ENCODE measurements at places on chromosomes 13 and 19.

- peak; percentile 83 for DNase-seq
Observed at GRCh38 chr13:40680659-40681323, 14.3 kb upstream of the FOXO1 start.

DNA sequence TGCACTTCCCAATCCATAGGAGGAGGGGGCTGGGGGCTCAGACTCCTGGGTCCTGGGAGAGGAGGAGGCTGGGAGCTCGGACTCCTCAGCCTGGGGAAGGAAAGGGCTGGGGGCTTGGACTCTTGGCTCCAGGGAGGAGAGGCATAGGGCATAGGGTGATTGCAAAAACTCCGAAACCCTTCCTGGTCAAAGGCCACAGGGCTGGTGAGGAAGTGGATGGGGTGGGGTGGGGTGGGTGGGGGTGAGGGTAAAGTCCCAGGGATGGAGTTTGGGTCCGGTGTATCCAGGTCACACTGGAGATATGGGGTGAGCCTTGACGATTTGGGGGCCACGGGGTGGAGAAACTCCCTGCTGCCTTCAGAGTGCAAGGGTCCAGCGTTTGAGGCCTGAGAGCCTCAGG is 2.8 kb downstream of the MYH14 start:
- DNase-seq, result no peak

- DNase-seq, result peak; percentile 74
Observed at GRCh38 chr19:44903602-44904425, 1.8 kb upstream of the APOE start.

DNA sequence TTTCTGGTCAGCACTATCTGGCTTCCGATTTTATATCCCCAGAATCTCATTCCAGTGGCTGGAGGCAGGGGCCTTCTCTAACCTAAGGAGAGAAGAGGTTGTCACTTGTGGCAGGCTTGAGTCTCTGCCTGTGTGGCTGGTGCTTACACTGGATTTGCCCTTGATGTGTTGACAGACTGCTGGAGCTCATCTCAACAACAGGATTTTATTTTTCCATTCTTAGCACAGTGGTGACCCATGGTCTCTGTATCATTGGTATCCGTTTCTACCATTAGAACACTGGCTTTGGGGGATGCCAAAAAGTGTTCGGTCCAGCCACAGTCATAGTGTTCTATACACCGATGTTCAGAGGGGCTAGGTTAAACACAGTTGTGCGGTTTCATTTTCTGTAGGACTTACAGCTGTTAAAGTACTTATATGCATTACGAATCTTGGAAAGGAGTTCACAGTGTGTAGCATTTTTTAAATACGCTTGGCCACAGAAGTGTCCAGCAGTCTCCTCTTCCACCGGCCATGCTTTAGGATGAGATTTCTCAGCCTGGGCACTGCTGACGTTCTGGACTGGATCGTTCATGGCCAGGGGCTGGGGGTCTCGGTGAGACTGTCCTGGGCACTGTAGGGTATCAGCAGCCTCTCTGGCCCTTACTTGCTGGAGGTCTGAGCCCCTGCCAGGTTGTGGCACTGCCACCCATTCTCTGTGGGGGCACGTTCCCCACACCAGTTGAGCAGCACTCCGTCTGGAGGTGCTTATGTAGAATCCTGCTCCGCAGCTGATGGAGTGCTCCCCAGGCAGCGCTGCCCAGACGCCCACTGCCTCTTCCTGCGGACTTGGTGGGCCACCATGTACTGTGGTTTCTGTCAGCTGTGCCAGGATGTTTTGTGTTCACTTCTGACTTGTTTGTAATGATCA is 41.4 kb upstream of the TEX29 start:
- DNase-seq, result no peak

GRCh38 chr13:34419755-34420154 is 522.3 kb upstream of the NBEA start:
- no peak for DNase-seq

DNA sequence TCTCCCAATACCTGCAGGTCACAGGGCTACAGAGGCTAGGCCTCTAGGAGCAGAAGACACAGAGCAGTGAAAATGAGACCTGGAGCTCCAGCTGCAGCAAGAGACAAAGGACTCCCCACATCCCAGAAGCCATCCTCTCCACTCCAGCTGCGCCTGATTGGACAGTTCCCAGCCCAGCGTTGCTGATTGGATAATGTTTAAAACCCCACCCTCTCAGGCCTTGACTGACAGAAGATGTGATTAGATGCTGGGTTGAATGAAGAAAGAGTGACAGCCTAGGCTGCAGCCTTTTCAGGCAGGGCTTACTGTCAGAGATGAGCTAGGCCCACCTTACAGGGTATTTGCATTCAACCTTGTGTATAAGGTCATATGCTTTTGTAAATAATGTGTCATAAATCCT is 59.4 kb downstream of the ZNF708 start:
- no peak for DNase-seq

GRCh38 chr19:4389511-4390016 is 10.8 kb downstream of the SH3GL1 start:
- DNase-seq, result no peak

DNA sequence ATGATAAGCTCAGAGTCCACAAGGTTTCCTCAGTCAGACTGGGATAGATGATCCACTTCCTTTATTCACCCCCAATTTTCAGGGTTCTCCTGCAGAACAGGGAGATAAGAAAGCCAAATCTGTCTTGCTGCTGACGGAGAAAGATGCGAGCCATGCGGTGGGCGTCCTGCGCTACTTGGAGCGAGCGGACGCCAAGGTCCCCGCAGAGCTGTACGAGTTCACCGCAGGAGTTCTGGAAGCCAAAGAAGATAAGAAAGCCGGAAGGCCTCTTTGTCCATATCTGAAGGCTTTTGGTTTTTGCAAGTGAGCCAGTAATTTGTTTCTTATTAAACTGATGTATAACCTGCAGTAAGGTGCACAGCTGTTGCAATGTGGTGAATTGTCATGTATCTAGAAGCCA is 66.7 kb downstream of the SLC7A9 start:
- no peak for DNase-seq

DNA sequence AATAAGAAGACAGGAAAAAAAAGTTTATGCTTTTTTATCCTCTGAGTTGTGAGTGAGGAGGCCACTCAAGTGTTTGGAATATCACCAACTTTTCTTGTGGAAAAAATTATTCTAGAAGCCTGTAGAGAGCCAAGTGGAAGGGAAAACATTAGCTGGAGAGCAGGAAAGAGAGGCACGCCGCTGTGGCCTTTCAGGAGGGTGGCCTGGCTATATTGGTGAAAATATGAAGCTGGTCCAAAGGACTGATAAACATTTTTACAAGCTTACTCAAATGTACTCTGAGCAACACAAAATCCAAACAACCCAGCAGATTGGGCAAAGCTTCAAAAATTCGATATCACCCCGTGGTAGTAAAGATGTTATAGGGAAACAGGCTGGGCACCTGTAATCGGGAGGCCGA is 2.3 kb upstream of the EIF3G start:
- no peak for DNase-seq

DNA sequence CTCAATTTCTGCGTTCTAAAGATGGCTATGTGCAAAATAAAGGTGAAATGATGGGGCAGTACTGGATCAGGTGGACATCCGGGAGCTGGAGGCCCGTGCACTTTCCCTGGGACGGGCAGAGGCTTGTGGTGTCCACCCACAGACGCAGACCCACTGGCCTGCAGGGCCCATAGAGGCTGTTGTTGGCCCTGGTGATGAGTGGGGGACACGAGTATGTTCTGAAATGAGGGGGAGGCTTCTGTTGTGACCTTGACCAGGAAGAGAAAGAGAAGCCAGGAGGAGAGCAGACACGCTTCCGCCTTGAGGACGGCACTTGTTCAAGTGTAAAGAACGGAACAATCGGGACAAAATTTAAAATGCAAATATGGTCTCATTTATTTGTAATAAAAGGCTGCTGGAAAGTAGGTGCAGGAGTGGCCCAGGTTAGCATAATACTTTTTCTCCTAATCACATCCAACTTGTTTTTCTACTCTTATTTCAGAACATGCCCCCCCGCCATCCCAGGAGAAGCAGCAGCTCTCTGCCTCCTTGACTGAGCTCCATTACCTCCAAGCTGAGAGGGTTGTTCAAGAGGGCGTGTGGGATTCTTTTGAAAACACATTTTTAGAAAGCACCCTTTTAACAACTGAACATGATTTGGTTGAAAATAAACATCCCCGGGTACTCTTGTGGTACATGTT is 27.1 kb downstream of the ATP11A start:
- DNase-seq, result no peak

DNA sequence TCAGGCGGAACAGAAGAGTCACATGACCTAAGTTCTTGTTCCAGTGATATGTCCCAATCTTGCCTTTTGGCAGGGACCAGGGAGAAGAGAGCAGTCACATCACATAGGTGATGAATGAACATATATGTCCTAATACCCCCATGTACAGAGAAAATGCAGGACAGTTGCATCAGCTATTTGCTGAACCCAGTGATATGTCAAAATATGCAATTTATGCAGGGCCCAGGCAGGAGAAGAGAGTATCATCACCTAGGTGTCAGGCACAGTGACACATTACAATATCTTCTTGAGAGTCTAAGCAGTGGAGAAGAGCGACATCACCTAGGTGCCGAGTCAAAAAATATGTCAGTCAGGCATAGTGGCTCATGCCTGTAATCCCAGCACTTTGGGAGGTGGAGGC is 139.9 kb downstream of the ZNF675 start:
- no peak for DNase-seq

- DNase-seq, result no peak
Observed at GRCh38 chr13:114046431-114046975, 72.6 kb upstream of the C13orf46 start.

GRCh38 chr19:2305452-2306280 is 2.3 kb downstream of the LINGO3 start:
- DNase-seq, result no peak

GRCh38 chr13:91014696-91015095 is 332.8 kb upstream of the MIR17HG start:
- no peak for DNase-seq

DNA sequence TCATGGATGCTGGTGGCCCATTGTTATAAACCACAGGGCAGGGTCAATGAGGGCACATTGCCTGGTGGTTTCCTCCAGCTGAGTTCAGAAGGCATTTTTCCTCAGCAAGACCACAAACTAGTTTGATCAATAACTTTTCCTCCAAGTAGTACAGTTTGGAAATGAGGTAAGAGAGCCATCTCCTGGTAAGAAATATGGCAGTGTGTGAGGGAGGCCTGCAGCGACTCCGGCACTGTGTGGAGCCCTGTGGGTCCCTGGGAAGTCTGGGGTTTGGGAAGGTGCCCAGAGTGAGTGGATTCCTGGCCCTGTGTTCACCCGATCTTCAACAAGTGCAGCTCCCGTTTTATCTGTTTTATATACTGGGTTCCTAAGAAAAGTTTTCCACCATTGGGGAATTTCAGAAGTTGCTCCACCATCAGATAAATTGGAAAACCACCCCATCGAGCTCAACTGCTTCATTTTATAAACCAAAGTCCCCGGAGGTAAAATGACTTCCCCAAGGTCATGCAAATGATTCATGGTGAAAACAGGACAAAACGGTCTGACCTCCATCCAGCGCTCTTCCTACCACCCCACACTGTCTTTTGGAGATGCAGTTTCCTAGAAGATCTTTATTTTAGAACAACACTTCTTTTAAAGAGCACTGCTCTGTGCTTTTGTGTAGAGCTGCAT is 148.4 kb downstream of the KATNAL1 start:
- DNase-seq, result no peak

DNA sequence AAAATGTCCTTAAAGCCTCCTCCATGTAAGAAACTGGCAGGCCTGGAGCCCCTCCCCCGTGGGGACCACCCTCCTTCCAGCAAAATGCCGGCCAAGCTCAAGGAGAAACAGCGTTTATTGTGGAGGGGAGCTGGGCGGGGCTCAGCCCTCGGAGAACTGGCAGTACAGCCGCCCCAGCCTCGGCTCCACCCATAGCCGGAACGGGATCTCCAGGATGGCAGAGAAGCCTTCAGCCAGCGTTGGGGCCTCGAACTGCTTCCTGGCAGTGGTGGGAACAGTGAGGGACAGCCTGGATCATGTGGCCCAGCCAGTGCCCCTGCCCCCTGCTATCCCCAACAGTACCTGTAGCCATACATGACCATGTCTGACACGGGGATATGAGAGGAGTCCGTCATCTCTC is 6.3 kb downstream of the PNKP start:
- no peak for DNase-seq

DNA sequence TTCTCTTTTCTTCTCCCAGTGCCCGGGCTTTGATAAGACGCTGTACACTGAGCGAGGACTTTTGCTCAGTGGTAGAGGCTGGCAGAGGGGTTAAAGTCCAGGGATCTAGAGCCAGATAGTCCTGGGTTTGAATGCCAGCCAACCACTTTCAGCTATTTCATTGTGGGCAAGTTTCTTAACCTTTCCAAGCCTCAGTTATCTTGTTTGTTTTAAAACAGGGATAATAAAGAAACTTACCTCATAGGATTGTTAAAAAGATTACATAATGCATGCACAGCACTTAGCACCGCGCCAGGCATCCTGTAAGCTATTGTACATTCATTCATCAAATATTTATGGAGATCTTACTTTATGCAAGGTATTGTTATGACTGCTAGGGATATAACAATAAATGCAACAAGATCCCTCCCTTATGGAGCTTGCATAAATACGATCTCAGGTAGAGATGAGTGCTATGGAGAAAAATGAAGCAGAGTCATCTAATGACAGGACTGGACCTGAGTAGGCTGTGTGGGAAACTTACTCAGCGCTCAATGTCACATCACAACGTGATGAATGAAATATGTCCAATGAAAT is 70.8 kb downstream of the LNX2 start:
- no peak for DNase-seq

Data from mesendoderm (in vitro differentiated cells).